Stomach (tissue), 19 donors: ENCODE measurements at places on chromosomes 13 and 19.

GRCh38 chr13:50188696-50189095 is 173.5 kb downstream of the KCNRG start:
- DNase-seq: no peak

DNA sequence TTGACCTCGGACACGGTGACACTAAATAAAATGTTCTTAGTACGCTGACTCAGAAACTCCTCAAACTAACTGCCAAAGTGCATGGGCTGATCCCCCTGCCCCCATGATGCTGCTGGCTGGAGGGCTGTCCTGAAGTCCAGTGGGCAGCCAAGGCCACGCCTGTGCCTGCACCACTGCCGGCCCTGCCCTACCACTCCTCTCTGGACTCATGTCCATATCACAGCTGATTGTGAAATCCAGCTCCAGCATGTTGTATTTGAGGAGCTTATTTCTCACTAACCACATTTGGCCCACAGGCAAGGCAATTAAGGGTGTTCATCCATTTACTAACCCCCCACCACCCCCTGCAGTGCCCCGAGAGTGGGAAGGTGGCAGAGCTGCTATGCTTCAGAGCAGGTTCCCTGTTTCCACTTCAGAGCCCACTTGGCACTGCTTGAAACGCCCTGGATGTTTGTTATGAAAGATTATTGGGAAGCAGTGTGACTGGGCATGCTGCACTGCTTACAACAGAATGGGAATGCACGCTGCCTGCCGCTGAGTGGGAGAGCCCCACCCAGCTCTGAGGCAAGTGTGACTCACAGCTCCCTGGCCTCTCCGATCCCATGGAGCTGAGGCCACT is 114.0 kb downstream of the UQCRFS1 start:
- peak; percentile 65 for DNase-seq

DNA sequence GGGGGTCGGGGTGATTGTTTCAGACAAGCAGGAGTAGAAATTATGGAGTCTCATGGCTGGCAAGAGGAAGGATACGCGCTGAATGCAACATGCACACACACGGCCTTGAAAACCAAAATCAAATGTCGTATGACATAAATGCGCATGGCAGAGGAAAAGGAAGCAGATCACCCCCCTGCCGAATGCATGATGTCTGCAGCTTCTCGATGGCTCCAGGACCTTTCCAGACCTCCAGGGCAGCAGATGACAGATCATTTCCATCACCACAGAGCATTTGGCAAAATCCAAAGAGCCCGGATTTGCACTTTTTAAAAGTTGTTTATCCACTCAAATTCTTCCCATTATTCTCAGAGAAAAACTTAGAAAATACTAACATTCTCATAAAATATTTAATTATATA is 211.7 kb downstream of the NHLRC3 start:
- DNase-seq: no peak

DNA sequence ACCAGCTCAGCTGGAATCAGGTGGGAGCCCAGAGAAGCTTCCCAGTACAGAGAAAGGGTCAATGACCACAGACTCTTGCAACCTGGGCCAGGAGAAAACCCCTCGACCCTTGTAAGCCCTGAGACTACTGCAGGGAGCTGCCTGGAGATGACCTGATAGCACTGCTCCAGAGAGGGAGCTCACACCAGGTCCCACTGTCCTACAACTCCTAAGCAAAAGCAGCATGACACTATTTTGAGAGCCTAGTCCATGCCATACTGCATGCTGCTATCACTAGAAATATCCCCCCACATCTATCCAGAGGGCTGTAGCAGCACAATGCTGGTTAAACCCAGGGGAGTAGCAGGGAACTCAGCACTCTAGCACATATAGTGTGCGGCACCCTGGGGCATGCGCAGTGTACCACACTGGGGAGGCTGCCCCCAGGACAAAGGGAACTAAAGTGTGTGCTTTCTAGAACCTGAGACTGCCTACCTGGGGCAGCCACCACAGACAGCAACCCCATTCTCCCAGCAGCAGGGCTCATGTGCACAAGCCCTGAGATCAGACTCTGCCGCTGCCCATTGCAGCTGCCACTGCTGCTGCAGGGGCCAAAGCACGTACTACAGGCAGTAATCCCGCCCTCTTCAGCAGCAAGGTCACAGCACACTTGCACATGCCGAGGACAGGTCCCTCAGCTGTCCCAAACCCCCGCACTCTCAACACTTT is 27.1 kb upstream of the N4BP2L1 start:
- DNase-seq: no peak

DNA sequence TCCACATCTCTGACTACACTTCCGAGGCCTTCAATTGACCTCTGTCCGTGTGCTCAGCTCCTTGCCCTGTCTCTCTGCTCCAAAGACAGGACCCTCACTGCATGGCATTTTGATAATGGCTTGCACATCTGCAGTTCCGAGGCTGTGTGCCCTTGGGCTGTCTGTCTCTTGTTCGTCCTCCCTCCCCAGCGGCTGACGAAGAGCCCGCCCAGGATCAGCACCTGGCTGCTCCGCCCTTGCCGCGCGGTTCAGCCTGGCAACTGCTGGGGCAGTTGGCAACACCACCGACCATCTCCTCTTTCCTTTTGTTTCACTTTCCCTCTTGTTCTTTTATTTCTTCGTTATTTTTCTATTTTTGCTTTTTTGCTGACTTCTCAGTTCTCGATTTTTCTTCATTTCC is 270.4 kb downstream of the TEX29 start:
- DNase-seq: peak; percentile 20

GRCh38 chr13:111242585-111242984 is 77.9 kb upstream of the TEX29 start:
- no peak for DNase-seq

- DNase-seq: no peak
These were observed 32.2 kb downstream of the RCBTB2 start for GRCh38 chr13:48500652-48501197.

GRCh38 chr13:73025217-73026012 is 33.4 kb upstream of the KLF5 start:
- DNase-seq: peak; percentile 34

DNA sequence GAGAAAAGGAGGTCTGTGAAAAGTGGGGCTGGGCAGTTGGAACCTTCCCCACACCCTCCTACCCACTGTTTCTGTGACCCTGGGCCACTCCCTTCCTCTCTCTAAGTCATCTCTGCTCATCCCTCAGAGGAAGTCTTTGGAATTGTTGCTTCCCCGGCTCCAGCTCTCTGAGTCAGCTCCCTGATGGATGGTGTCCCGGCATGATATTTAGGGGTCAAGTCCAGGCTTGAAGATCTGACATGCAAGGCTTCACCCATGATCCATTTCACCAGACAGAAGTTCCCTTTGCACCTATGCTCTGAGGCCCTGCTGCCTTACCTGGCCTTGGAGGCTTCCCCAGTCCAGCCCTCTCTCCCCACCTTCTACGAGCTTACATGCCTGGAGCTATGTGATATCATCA is 13.3 kb downstream of the EXOC3L2 start:
- DNase-seq: no peak

DNA sequence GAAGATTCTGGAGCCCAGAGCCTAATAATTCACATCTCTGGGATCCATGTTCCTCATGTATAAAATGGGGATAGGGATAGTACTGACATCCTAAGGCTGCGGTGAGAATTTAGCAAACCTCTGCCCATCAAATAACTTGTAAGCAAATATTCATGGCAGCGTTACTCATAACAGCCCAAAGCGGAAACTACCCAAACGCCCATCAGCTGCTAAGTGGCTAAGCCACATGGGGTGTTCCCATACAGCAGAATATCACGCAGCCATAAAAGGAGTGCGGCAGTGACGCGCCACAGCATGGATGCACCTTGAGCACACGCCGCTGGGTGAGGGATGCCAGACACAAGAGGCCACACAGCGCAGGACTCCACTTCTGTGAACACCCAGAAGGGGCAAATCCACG is 19.7 kb downstream of the VRK3 start:
- DNase-seq: no peak

- DNase-seq: peak; percentile 21
These were observed 670.3 kb downstream of the UQCRFS1 start for GRCh38 chr19:28542394-28543243.

DNA sequence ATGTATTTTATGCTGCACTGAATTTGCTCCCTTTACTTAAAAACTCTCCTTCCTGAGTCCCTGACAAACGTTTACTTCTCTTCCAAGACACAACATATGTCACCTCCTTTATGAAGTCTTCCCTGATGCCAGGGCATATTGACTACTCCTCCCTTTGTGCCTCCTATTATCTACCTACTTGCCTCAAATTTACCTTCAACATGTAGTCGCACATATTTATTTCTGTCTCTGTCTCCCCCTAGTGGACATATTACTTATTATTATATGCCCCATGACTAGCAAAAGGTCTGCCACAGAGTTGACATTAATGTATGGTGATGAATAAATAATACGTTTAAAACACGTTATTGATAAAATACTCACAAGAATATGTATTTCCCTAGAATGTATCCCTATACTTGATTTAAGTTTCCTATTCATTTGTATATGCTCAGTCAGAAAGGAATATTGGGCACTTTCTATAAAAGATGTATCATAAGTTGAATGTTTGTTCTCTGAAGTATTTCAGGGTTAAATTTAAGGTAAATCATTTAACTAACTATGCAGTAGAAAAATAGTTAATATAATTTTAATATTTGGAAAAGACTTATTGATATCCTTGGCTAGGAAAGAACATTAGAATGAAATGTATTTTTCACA is 250.3 kb upstream of the ATXN8OS start:
- peak; percentile 77 for DNase-seq

DNA sequence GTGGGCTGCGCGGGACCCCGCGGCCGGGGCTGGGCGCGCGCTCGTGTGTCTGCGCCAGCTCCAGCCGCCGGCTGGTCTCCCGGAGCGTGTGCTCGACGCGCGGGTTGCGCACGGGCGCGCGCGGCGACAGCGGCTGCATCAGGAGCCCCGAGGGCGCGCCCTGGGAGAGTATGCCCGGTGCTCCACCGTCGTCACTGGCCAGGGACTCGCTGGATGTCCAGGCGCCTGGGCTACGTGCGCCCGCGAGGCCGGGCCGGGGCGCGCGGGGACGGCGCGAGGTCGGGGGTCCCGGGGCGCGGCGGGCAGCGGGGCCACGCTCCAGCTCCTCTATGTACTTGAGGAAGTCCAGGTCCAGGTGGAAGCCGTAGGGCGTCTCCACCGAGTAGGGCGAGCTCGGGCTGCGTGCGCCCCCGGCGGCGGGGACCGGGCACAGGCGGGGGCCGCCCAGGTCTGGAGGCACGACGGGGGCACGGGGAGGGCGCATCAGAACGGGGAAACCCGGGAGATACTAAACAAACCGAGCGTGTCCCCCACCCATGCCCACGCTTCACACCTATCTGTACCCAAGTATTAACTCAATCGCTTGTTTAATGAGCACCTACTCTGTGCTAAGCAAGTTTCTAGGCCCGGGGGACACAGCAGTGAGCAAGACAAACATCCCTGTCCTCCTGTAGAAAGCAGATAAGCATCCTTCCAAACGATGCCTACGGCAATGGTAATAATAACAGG is 7.6 kb downstream of the KANK3 start:
- peak; percentile 35 for DNase-seq

DNA sequence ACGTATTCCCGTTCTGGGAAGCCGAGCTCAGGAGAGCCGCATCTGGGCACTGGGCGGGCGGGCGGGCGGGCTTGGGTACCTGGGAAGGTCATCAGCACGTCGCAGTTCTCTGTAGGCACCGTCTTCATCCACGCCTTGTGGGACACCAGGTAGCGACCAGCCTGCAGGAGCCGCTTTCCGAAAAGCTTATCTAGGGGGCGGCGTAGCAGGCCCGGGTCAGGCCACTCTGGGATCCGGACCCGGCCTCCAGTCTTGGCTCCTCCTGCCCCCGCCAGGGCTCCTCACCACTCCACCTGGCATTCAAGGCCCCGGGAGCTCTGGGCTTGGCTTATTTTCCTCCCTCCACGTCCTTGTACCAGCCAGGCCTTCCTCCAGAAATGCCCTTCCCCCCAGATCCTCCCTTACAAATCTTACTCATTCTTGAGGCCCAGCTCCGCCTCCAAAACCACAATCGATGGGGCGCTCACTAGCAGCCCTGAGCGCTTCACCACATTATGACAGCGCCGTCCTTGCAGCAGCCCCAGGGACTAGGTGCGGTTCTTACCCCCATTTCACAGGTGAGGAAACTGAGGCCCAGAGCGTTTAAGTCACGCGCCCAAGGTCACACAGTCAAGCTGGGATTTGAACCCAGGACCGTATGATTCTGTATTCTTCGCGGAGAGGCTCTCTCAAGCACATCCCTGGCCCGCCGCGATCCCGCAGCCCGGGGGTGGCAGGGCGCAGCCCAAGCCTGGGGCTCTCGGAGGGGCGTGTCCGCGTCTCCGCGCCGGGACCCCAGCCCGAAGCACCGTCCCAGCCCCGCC is 843 bp downstream of the ANO8 start:
- DNase-seq: peak; percentile 64

- DNase-seq: no peak
These were observed 14.8 kb upstream of the RCBTB2 start for GRCh38 chr13:48547663-48548092.

DNA sequence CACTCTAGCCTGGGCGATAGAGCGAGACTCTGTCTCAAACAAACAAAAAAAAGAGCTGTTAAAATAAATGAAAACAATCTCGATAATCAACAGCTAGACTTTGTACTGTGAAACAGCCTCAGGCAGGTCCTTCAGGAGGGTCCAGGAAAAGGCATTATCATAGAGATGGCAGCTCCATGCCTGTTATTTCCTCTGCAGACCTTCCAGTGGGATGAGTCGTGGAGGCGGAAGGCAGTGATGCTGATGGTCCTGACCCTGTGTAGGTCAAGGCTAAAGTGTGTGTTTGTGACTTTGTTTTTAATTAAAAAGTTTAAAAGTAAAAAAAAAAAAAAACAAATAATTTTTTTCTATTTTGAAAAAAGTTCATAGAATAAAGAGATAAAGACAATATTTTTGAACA is 117.4 kb downstream of the TNFRSF19 start:
- DNase-seq: no peak

- DNase-seq: no peak
These were observed 6.6 kb downstream of the ZNF837 start for GRCh38 chr19:58374200-58374599.

GRCh38 chr13:113650731-113651148 is 7.3 kb downstream of the ATP4B start:
- DNase-seq: no peak

GRCh38 chr13:58587183-58587582 is 955.6 kb downstream of the PCDH17 start:
- no peak for DNase-seq

DNA sequence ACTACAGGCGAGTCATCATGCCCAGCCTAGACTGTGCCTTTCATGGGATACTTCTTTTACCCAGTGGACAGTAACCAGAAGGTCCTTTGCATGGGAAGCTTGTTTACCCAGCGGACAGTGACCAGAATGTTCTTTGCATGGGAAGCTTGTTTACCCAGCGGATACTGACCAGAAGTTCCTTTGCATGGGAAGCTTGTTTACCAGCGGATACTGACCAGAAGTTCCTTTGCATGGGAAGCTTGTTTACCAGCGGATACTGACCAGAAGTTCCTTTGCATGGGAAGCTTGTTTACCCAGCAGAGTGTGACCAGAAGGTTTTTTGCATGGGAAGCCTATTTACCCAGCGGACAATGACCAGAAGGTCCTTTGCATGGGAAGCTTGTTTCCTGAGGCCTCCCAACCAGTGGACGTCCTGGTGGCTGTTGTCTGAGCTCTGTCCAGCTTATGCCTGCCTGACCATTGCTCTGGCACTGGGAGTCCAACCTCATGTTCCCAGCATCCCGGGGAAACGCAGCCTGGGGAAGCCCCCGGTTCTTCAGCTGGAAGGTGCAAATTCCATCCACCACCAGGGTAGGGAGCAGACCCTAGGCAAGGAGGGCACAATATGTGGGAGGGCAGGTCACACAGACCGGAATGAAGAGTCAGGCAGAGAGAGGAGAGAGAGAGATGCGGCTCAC is 41.6 kb upstream of the PDCD5 start:
- no peak for DNase-seq

- DNase-seq: no peak
These were observed 278.7 kb upstream of the GPC6 start for GRCh38 chr13:92947770-92948434.
